Astrocyte of the hippocampus (primary cell): ENCODE measurements at places on chromosomes 11 and 22.

- DNase-seq: no peak
Observed at GRCh38 chr22:23237841-23238240, 57.5 kb downstream of the BCR start.

- DNase-seq: no peak
Observed at GRCh38 chr22:50011447-50012210, 936 bp downstream of the IL17REL start.

DNA sequence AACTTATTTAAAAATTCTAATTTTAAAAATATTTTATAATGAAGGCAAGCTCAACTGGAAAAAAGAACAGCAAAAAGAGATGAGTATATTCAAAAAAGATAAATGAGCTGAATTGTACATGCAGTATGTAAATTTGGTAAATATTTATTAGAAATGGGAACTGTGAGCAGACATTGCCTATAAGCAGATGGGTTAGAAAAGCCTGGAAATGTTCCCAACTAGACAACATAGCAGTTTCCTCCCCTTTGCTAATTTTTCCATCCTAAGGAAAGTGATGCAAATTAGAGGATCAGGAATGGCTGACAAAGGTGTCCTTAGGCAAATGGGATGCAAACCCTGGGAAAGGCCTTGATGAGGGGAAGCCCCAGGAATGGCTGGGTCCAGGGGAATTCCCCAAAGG, 37.2 kb downstream of the TP53I11 start:
- no peak for DNase-seq

- DNase-seq: no peak
Observed at GRCh38 chr22:22075382-22076163, 93.0 kb upstream of the TOP3B start.

- peak; percentile 73 for DNase-seq
Observed at GRCh38 chr11:67371189-67371910, 2.0 kb downstream of the CLCF1 start.

DNA sequence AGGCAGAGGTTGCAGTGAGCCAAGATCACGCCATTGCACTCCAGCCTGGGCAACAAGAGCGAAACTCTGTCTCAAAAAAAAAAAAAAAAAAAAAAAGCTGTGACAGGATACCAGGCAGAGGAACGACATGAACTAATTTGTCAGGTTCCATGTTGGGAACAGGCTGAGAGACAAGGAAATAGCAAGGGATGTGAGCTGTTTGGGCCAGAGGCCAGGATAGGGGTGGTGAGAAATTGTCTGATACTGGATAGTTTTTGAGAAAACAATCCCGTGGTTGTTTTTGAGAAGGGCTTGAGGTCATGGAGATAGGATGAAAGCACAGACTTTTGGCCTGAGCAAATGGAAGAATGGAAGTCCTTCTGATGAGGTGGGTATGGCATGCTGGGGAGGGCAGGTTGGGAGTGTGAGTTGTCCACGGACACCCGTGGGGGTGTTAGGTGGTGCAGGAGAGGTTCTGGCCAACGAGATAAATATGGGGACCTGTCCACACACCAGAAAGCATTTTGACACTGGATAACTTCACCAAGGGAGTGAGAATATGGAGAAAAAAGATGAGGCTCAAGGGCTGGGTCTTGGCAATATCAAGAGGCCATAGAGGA, 13.7 kb downstream of the PIWIL3 start:
- DNase-seq: no peak

DNA sequence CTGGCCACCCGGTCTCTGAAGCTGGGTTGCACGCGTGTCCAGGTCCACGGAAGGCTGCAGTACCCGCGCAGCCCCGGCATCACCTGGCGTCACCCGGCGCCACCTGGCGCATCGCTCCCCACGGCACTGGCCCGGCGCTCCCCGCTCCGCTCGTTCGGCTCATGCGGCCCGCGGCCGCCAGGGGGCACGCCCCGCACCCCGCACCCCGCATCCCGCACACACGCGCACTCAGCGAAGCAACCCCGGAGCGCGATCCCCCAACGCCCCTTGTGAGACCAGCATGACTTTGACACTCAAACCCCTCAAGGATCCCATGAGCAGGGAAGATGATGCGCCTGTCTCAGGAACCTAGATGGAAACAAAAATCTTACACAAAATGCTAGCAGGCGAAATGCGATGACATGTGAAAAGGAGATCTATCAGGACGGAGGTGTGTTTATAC, 11.9 kb downstream of the B3GNT6 start:
- peak; percentile 72 for DNase-seq

- peak; percentile 98 for DNase-seq
Observed at GRCh38 chr11:2092956-2093412, 46.2 kb downstream of the IGF2 start.

GRCh38 chr11:69030301-69030700, 17.3 kb upstream of the MRGPRF start:
- no peak for DNase-seq

GRCh38 chr11:13769188-13769587, 100.7 kb downstream of the FAR1 start:
- no peak for DNase-seq
